HTR-8/SVneo (cell line): ENCODE measurements at places on chromosomes 5 and 9.

DNA sequence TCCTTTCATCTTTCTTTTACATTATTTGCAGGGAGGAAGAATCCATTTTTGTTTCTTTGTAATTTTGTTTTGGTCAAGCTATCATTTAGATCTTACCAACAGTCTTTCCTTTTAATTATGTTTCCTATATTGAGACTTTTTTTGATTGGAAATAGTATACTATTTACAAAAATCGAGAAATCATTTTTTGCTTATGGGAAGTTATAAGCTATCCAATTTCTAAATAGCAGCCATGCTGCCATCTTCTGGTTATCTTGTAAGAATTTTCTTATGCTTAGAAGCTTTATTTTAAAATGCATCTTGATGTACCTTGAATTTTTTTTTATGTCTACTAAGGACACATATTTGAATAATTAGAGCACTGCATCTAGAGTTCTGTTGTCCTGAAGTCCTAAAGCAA, 821.2 kb downstream of the PTPRD start:
- no peak for DNase-seq

DNA sequence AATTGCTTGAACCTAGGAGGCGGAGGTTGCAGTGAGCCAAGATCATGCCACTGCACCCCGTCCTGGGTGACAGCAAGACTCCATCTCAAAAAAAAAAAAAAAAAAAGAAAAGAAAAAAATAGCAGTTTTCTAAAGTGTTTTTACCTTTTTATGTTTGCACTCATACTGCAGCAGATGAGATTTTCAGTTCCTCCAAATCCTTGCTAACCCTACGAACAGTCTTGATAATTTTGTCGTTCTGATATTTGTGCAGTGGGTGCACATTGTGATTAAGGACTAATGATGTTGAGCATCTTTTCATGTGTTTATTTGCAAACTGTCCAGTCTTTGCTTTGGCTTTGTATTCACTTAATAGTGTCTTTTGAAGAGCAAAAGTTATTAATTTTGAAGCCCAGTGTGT, 42.9 kb downstream of the ZCCHC7 start:
- no peak for DNase-seq

GRCh38 chr5:116754556-116754955, 179.9 kb upstream of the SEMA6A start:
- no peak for DNase-seq

DNA sequence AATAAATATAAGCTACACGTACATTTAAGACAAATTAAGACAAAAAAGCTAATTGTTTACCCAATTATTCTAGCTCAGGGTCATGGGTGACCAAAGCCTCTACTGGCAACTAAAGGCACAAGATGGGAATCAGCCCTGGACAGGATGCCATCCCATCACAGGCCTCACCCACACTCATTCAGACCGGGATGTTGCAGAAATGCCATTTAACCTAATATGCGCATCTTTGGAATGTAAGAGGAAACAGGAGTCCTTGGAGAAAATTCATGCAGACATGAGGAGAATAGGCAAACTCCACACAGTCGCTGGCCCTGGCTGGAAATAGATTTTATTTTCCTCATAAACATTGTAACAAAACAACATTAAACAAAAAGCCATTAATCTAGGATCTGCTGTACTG, 2003.8 kb upstream of the CDH9 start:
- DNase-seq, result no peak

DNA sequence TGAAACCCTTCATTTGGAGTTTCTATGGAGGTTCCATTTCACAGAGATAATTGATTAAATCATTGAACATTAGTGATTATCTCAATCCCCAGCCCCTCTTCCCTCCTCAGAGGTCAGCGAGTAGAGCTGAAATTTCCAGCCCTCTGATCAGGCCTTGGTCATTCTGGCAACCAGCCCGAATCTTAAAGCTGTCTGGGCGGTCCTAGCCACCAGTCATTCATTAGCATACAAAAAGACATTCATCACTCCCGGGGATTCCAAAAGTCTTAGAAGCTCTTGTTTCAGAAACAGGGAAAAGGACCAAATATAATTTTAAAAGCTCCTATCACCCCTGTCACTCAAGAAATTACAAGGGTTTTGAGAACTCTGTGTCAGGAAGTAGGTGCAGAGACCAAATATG, 41.3 kb downstream of the ZNF474 start:
- no peak for DNase-seq

DNA sequence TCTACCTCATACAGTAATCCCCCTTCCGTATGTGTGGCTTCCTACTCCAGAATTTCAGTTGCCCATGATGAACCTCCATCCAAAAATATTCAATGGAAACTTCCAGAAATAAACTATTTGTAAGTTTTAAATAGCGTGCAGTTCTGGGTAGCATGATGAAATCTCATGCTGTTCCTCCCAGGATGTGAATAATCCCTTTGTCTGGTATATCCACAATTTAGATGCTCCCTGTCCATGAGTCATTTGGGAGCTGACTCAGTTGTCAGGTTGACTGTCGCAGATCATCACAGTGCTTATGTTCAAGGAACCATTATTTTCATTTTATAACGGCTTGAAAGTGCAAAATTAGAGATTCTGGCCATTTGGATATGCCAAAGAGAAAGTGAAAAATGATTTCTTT, 290.1 kb upstream of the CDH9 start:
- DNase-seq, result peak; percentile 45

GRCh38 chr9:82385633-82386032, 397.1 kb downstream of the SPATA31D1 start:
- no peak for DNase-seq

GRCh38 chr9:124370896-124371582, 44.2 kb downstream of the PSMB7 start:
- DNase-seq, result no peak

DNA sequence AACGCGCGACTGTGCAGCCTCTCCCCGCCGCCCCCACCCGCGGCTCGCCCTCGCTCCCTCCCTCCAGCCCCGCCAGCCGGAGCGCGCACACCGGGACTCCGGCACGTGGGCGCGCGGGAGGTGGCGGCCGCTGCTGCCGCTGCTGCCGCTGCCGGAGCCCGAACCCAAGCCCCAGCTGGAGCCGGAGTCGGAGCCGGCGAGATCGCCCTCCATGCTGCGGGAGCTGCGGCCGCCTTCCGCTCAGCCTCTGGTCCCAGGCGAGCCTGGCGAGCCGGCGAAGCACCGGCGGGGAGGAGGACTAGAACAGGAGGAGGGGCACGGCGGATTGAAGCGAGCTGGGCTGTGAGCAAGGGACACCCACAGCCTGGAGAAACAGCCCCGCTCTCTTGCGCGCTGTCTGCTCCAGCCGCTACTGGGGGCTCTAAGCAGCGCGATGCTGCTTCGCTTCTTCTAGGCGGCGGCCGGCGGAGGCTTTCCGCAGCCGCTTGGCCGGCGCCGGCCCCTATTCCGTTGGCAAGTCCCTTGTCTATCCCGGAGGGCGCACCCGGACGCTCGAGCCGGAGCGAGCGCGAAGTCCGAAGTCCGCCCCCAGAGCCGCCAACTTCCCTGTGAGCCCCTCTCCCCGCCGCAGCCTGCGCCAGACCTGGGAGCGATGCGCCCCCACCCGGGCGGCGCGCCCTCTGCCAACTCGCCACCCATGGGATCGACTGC, 598.7 kb upstream of the SGCD start:
- no peak for DNase-seq

DNA sequence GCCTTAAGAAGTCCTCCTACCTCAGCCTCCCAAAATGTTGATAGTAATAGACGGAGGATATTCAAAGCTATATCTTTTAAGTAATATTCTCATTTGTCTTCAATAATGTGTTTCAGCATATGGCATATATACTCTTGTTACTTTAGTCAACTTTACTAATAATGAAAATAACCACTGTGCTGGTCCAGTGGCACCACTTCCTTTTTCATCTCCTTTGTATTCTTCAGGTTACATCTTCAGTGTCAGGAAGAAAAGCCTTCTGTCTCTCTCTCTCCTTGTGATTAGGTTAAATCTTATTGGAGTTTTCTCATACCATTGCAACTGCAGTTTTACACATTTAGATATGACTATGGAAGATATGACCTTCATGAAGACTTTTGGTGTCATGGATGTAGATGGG, 31.3 kb downstream of the PARP8 start:
- no peak for DNase-seq

- no peak for DNase-seq
Measured at GRCh38 chr9:33014665-33015014, 10.4 kb upstream of the DNAJA1 start.

GRCh38 chr5:90153031-90153430, 256.5 kb downstream of the CETN3 start:
- no peak for DNase-seq

DNA sequence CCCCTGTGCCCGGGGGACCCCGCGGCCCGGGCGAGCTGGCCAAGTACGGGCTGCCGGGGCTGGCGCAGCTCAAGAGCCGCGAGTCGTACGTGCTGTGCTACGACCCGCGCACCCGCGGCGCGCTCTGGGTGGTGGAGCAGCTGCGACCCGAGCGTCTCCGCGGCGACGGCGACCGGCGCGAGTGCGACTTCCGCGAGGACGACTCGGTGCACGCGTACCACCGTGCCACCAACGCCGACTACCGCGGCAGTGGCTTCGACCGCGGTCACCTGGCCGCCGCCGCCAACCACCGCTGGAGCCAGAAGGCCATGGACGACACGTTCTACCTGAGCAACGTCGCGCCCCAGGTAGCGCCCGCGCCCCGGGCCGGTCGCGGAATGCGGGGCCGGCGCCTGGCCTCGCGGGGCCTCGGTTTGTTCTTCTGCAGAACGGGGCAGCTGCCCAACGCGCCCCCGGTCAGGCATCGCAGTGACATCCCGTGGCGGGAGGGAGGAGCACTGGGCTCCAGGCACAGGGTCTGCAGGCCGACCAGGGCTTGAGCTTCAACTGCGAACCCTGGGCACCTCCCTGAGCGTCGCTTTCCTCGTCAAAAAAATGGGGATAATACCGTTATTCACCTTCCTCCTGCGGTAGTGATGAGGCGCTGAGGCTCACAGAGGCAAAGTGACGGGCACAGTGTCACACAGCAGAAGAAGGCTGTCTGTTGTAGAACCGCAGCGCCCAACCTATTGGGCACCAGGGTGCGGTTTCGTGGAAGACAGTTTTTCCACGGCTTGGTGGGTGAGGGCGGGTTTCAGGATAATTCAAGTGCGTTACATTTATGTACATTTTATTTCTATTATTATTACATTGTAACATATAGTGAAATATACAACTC, 777 bp downstream of the ENDOG start:
- no peak for DNase-seq

DNA sequence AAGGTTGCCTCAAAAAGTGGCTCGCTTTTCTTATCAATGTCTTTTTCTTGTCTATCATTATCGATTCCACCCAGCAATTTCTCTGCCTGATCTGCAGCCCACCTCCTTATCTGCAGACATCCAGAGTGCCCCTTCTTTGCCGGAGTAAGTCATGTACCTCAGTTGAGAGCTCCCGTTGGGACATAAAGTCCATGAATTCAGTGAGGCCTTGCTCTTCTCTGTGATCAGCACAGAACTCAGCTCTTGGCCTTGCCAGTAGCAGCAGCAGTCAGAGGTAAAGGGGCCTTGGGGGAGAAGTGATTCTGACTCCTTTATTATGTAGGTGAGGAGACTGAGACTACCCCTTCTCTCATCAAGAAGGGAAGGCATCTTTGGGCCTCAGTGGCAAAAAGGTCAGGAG, 24.9 kb upstream of the DCAF12 start:
- DNase-seq, result no peak

GRCh38 chr5:26945901-26946300, 92.5 kb downstream of the CDH9 start:
- DNase-seq, result no peak
